ENCODE measurements at places on chromosomes 7 and 10.

- no peak for DNase-seq
These were observed 540.7 kb downstream of the MAGI2 start for GRCh38 chr7:78912781-78913180.

DNA sequence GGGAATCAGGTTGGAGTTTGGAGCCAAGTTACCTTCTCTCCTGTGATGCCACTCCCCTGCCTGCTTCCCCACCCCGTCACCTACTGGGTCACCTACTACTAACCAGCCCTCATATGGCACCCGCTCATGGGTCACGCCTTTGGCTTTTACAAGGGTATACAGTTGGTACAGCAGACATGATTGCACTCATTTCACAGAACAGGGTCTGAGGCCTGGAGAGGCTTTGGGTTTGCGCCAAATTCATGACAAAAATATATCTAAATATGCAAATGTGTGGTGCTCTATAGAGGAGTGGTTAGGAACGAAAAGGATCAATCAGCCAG is 10.7 kb downstream of the CRYGN start:
- DNase-seq = no peak

DNA sequence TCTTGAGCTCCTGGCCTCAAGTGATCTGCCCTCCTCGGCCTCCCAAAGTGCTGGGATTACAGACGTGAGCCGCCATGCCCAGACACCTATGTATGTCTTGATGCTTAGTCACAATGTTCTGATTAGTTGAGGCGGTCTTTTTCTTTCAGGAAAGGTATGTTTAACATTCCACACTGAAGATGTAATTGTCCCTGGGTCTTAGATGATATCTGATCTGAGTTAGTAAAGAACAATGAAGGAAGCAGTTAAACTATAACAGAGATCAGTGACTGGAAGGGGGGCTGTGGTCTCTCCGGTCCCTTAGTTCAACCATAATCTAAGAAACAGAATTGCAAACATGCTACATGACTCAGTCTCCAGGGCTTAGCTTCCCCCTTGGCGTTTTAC is 31.5 kb upstream of the SH2D4B start:
- no peak for DNase-seq

GRCh38 chr10:43123361-43124093 is 14.7 kb upstream of the CSGALNACT2 start:
- no peak for DNase-seq

DNA sequence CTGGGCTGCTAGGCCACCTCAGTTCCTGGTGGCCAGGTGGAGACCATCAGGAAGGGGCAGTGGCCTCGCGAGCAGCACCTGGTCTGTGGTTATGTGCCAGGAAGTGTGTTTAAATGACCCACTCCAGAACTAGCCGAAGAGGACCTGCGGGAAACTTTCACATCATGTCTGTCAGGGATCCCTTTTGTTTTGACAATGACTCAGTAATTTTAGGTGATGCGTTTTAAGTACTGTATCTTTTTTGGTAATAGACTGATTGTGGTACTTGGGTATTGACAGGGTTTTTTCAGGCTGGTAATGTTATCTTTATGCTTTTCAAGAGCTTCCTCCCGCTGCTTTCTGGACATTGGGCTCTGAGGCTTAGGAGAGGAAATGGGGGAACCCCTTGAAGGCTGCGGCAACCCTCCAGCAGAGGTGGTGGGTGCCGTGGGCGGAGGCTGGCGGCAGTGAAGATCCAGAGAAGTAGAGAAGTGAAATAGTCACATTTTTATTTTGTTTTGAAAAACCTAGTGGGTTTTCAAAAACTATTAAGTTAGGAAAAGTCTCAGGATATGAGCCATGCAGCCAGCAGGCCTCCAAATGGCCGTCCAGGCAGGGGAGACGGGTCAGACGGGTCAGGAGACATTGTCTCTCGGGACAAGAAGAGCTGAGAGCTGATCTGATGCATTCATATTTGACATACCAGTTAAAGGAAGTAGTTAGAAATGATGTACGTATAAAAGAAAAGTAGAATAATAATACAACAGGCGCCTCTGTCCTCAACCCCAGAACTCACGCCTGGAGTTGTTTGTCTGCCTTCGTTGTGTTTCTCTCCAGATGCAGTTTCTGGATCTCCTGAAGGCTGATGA is 27.7 kb downstream of the PPP2R2D start:
- DNase-seq = peak; percentile 53

DNA sequence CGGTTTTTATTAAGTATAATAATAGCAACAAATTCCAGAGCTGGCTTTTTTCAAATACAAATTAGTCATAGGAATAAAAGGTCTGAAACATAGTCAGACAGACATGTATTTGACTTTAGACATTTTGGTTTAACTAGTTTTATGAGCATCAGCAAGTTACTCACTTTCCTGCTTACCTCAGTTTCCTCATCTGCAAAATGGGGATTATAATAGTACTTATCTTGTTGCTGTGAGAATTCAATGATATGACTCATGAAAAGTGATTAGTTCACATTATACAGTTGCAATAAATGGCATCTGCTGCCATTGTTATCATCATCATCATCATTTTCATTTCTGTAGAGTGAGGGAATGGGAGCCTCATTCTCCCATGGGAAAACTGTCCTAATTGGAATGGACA is 33.5 kb downstream of the ACTA2 start:
- DNase-seq = no peak

DNA sequence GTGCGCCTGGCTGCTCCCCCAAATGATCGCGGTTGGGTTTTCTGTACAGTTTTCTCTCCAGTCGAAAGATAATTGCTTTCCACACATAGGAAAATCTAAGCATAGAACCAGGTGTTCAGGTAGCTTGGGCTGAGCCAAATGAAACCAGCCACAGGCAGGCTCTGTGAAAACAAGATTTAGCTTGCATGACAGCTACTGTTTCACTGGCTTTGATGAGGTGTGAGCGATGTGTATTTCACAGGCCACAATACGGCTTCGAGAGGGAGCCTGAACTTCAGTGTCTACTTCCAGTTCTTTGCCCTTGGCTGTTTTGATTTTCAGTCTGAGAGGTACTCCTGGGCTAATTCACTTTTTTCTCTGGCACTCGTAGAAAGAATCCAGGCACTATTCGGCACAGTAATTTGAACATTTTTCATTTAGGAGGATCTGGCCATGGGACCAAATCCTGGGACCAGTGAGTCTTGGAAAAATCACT is 110.5 kb downstream of the JCAD start:
- no peak for DNase-seq

GRCh38 chr7:36949711-36950600 is 225.7 kb upstream of the AOAH start:
- DNase-seq = peak; percentile 94

DNA sequence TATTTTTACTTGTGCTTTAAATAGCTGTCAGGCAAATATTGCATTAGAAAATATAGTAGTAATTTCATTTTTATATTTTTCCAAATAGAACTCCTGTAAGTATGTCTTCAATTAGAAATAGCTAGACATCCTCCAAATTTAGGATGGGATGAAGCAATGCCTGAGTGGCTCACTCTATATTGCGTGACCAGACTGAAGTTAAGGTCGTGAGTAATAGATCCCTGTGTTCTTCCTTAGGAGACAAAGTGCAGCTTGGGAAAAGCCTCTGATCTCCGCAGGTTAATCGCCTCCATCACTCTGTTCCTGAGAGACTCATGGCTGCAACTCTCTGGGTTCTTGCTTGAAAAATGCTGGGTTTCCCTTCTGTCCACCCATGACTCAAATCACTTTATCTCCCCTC is 484.8 kb upstream of the ANKRD30A start:
- DNase-seq = no peak

DNA sequence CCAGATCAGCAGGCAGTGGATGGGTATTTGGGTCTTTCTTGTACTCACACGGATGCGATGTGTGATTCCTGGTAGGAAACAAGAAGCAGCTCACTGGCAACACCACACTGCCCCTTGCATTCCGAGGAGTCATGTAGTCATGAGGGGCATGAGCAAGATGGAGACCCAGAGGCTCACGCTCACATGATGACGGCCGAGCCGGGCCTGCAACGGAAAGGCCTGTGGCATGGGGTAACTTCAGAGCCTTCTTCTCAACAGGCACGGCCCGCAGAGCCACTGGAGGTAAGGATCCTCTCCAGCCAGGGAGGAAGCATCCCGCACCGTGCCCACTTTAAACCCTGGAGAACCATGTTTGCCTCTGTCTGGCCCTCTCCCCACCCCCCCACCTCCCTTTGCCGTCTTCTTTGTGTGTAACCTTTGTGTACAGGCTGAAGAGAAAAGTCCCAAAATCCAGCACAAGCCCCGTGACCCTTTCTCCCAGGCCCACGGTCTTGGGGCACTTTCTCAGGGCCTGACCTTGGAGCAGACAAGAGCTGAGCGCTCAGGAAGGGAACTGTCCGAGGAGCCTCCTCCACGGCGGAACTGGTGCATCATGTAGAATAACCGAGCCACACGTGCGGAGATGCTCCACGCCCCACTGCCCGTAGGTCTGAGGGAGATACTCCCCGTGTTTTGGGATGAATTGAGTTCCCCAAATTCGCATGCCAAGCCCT is 516.4 kb downstream of the DNAJB6 start:
- no peak for DNase-seq

Data from suppressor macrophage treated with lipopolysaccharide for 4 hours (primary cell).